ENCODE measurements at places on chromosomes 12 and 14. TPM values are rescaled to one million over a fixed set of nuclear protein-coding genes. Genes with fewer than 3 reads are reported as not detected.

DNA sequence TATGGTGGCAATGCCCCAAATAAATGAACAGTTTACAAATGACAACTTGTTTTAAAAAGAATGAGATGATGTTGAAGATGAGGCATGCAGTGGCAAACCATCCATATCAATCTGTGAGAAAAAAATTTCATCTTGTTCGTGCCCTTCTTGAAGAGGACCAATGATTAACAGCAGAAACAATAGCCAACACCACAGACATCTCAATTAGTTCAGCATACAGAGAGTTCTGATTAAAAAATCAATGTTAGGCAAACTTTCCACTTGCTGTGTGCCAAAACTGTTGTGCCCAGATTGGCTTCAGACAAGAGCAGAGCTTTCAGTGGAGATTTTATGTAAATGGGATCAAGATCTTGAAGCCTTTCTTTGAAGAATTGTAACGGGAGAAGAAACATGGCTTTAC is 329.9 kb downstream of the BMP4 start:
- no peak for DNase-seq

The WNT5B gene
- 5.5 TPM for polyA plus RNA-seq

The TEX52 gene
- 3.1 TPM for polyA plus RNA-seq

GRCh38 chr12:6540181-6540877 is 6.0 kb downstream of the GAPDH start:
- DNase-seq: peak; percentile 87

The DLGAP5 gene
- polyA plus RNA-seq: 49.9 TPM

The RNF34 gene
- polyA plus RNA-seq: 52.5 TPM

GRCh38 chr12:48366131-48366530 is 15.4 kb upstream of the ZNF641 start:
- DNase-seq: no peak

- DNase-seq: no peak
Observed at GRCh38 chr14:71094722-71095121, 187.5 kb downstream of the PCNX1 start.

- no peak for DNase-seq
Observed at GRCh38 chr14:104202259-104203070, 64.1 kb downstream of the KIF26A start.

DNA sequence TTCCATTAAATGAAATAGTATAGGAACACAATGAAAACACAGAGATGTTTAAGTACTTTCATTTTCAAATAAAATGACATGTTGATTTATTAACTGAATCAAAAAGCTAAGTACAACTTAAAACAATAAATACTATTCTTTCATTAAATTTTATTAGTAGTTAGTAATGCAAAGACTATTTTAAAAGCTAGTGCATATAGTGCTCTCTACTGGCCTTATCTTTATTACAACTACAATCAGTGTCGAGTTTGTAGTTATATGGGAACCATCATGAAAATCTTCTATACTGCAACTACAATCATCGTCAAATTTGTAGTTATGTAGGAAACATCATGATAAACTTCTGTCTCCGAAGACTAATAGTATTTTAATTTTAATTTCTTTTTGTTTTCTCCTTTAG is 8.9 kb upstream of the LIN7A start:
- no peak for DNase-seq

DNA sequence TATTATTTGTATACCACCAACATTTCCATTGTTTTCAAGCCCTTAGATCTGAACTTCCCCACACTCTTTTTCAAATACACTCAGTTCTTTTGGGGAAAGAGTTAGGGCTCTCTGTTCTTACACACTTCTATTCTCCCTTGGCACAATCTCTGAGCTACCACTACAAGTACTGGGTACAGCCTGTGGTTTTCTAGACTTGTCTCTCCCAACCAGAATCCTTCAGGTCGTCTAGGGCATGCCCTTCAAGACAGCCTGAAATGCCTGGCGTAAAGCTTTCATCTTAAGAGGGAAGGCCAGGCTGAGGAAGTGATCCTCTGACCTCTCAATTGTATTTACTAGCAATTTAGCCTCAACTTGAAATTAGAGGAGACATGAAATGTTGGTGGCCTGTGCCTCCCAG is 1442.0 kb downstream of the AACS start:
- no peak for DNase-seq

The SYCP3 gene
- polyA plus RNA-seq: 1.2 TPM

GRCh38 chr12:12941450-12942350 is 10.3 kb downstream of the GPRC5D start:
- no peak for DNase-seq

DNA sequence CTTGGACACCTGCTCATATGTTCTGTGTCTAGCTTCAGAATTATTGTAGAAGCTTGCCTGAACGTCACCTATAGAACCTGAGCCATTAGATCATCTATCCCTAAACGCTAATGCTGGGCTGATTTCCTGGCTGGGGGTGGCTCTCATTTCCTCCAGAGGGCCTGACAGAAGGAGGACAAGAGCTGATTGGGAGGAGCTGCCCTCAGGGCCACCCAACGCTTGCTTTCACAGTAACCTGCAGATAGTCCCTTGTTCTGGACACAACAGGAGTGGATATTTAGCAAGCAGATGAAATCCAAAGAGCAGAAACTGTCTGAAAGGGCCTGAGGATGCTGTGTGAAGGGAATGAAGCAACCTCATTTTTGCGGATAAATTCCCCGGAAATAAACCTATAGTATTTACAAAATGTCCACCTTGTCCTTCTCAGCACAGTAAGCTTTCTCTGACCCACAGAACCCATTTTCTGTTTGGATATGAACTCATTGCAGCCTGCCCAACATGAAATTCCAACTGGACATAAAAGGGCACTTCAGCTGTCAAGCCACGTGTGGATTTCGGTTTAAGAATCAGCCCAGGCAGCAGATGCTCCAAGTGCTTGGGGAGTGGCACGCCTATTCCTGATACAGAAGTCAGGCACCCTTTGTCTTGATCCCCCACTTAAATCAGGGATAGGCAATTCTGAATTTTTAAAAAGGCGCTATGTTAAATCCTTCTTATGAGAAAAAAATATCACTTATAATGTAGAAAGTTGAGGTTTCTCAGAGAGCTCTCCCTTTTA is 32.8 kb upstream of the TUBA1C start:
- DNase-seq: no peak

DNA sequence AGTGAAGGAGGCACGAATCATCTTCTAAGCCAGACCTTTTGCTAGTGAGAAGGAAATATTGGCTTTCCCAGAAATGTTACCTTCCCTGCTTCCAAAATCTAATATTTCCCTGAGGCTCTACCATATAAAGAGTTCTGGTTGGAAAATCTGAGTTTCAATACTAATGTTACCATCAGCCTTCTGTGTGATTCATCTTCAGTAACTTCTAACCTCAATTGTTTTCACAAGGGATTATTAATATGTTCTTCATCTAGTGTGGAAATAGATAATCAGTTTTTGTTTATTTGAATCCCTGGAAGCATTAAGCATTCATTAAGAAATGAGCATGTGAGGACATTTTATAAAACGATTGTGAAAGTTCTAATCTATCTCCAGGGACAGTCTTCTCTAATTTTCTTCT is 720.9 kb downstream of the AACS start:
- DNase-seq: no peak

DNA sequence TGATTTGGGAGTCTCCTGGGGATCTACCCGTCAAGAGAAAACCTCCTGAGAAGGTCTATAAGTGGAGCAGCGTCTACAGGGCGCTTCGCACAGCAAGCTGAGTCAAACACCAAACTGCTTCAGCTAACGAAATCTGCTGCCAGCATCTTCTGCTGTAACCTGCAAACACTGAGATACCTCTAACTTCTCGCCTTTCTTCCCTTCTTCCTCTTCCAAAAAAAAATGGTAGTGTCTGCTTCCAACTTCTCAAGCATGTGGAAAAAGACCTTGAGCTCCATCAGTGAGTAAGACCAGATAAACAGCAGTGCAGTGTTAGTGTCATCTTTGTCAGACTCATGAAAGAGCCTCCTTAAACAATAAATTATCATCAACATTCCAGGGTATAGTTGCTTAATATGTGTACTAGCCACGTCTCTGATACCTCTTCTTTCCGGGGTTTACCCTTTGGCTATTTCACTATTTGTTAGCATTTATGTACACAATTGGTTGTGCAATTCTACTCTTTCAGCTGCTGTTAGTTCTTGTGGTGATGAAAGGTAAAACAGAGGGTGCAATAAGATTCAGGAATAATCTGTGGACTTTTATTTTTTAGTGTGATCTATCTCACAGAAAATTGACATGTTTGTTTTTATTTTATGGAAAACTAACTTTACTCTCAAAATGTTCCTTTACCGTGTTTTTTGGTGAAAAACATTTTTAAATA is 81.6 kb downstream of the LLPH start:
- DNase-seq: no peak

The FKBP11 gene
- polyA plus RNA-seq: 22.4 TPM

- DNase-seq: no peak
Observed at GRCh38 chr12:62660756-62661155, 194.1 kb downstream of the MON2 start.

GRCh38 chr12:66636771-66637170 is 42.1 kb downstream of the GRIP1 start:
- DNase-seq: peak; percentile 19

GRCh38 chr12:121205491-121205890 is 4.4 kb upstream of the P2RX4 start:
- DNase-seq: no peak

The DAAM1 gene
- 67.7 TPM for polyA plus RNA-seq

Measured in left kidney (tissue), 8 donors.